ENCODE measurements at places on chromosomes 11 and 22.
A peak's percentile ranks its signal among the peaks of the same experiment; 100 is the strongest.

DNA sequence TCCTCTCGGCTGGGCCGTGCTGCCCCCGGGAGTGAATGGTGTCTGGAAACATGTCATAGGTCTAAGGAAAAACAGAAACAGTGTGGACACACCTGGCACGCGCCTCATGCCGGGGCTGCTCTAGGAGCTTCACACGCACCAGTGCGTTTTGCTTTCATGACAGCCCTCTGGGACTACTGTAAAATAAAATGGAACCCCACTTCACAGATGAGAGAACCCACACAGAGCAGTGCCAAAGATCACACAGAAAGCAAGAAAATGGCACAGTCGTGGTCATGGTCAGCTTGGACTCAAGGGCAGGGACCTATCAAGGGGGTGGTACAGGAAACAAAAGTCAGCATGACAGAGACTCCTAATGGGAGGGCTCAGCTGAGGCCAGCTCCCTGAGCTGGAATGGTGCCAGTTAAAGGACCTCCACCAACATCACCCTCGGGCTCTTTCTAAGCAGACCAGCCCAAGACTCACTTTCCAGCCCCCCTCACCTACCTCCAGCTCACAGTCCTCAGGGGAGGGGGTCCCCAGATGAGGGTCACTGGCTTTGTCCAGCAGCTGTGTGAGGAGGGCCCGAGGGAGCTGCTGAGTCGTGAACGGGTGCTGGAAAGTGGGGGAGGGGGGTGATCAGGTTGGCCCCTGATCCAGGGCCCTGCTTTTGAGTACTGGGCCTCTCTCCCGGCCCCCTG lies 3.3 kb downstream of the MAP4K2 start:
- H3K36me3 ChIP-seq, result peaks cover 16% of the 10 kb centered on the region
- no peaks in the 10 kb centered on the region for H3K27me3 ChIP-seq
- H3K4me1 ChIP-seq, result peaks cover 26% of the 10 kb centered on the region

DNA sequence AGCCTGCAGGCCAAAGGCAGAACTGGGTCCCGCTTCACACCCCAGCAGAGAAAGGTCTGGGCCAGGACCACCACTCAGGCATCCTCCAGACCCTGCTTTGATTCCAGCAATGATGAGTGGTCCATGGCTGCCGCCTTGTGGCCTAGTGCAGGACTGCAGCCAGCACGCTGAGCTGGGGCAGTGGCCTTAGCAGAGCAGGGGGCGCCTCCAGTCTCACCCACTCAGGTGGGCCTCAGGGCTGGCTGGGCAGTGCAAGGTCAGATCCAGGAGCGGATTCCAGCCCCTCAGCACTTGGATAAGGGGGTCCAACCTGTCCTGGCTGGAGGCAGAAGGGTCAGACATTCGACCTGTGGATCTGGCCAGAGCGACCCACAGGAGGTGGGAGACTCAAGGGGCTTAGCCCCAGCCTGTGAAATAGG lies 9.6 kb upstream of the PDE2A start:
- DNase-seq, result peak; percentile 78
- peaks cover 31% of the 10 kb centered on the region for H3K36me3 ChIP-seq
- H3K27me3 ChIP-seq, result no peaks in the 10 kb centered on the region
- H3K4me3 ChIP-seq, result no peak overlapping the region

DNA sequence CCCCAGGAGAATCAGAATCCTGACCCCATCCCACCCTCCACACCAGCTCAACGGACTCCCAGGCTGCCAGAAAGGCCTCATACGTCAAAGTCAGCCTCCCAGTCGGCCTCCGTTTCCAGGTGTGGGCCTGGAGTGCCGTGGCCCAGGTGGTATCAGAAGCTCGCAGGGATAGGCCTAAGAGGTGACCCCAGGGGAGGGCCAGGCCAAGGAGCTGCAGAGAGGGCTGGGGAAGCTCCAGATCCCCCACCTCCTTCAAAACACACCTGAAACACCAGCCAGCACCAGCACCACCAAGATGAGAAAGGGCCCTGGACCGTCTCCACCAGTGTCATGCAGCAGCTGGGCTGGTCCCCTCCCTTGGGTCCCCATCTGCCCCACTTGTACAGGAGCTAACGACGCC lies 20.3 kb downstream of the ASCL2 start:
- no peak overlapping the region for H3K4me3 ChIP-seq
- no peak for DNase-seq
- no peaks in the 10 kb centered on the region for H3K36me3 ChIP-seq
- no peak overlapping the region for H3K27ac ChIP-seq
- H3K4me1 ChIP-seq, result no peaks in the 10 kb centered on the region

DNA sequence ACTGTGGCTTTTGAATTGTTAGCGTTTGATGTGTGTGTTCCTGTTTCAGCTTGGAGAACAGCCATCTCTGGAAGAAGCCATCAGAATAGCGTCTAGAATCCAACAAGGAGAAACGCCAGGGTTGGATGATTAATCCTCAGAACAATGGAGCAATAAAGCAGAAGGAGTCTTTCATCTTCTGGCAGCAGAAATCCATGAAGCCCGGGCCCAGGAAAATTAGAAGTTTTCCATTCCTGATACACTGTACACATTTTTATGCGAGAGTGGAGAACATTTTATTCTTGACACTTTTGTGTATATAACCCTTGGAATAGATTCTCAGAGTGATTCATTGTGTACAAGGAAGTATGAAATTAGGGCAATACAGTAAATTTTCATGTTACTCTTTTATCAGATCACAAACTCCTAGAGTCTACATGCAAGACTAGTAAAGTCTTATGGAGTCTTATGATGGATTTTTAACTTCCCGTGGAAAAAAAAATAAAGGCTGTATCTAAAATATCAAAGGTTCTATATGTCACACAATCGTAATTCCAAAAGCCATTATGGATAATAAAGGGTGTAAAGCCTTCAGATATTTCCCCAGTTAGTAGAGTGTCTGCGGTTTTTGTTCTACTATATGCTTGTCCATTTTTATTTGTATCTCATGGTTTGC lies 45.9 kb upstream of the WEE1 start:
- peak overlapping the region; percentile 10 for H3K27ac ChIP-seq
- no peaks in the 10 kb centered on the region for H3K4me1 ChIP-seq
- no peaks in the 10 kb centered on the region for H3K27me3 ChIP-seq
- no peak for DNase-seq
- peaks cover 17% of the 10 kb centered on the region for H3K36me3 ChIP-seq

GRCh38 chr22:29375398-29376076 lies 12.8 kb downstream of the AP1B1 start:
- DNase-seq, result no peak
- peaks cover 4% of the 10 kb centered on the region for H3K36me3 ChIP-seq
- H3K27ac ChIP-seq, result no peak overlapping the region
- H3K4me3 ChIP-seq, result no peak overlapping the region
- no peaks in the 10 kb centered on the region for H3K4me1 ChIP-seq

DNA sequence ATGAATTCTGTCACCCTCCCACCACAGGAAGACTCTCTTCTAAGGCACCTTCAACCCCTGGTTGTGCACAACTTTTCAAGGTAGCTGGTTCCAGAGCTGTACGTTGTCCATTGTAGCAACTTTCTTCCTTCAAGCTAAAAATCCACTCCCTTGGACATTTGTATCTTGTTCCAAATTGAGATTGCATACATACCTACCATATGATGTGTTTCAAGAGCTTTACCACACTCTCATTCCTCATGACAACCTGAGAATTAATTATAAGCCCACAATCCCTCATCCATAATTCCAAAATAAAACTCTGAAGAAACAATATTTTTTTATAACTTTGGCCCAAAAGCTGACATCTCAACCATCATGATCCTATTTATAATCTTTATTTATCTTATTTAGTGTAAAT lies 3.0 kb downstream of the OR52W1 start:
- DNase-seq, result no peak
- H3K27me3 ChIP-seq, result no peaks in the 10 kb centered on the region
- peaks cover 15% of the 10 kb centered on the region for H3K36me3 ChIP-seq

- no peak for DNase-seq
- peaks cover 7% of the 10 kb centered on the region for H3K4me1 ChIP-seq
- no peaks in the 10 kb centered on the region for H3K36me3 ChIP-seq
- H3K27ac ChIP-seq, result no peak overlapping the region
These were observed 3.5 kb upstream of the IFITM2 start for GRCh38 chr11:304061-304506.

- H3K36me3 ChIP-seq, result no peaks in the 10 kb centered on the region
- H3K4me1 ChIP-seq, result no peaks in the 10 kb centered on the region
- H3K27me3 ChIP-seq, result no peaks in the 10 kb centered on the region
- H3K4me3 ChIP-seq, result no peak overlapping the region
- H3K27ac ChIP-seq, result no peak overlapping the region
These were observed 64.2 kb downstream of the CACNA1I start for GRCh38 chr22:39634530-39635405.

DNA sequence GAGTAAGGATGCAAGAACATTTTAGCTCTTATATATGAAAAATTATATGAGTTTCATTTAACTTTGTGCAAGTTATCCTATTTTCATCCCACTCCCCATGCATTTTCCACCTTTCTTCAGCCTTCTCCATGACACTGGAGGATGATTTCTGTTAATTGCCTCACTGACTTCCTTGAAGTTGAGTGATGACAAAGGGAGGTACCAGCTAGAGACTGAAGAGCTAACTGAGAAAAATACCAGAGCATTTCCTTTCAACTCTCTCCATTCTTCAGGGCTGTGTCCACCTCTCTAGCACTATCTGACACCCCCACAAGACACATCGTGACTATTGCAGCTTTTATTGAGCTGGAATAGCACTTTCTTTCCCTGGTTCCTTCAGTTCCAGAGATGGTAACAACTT lies 711.6 kb upstream of the LRRC4C start:
- DNase-seq, result no peak
- H3K36me3 ChIP-seq, result no peaks in the 10 kb centered on the region
- H3K27ac ChIP-seq, result no peak overlapping the region

- no peak for DNase-seq
- H3K4me1 ChIP-seq, result no peaks in the 10 kb centered on the region
- no peak overlapping the region for H3K27ac ChIP-seq
- no peaks in the 10 kb centered on the region for H3K36me3 ChIP-seq
- H3K27me3 ChIP-seq, result no peaks in the 10 kb centered on the region
- no peak overlapping the region for H3K4me3 ChIP-seq
These were observed 227.0 kb upstream of the POU2AF2 start for GRCh38 chr11:111018566-111018965.

- H3K4me3 ChIP-seq, result no peak overlapping the region
- no peak for DNase-seq
- peaks cover 11% of the 10 kb centered on the region for H3K4me1 ChIP-seq
- H3K27me3 ChIP-seq, result no peaks in the 10 kb centered on the region
- H3K27ac ChIP-seq, result no peak overlapping the region
These were observed 79.2 kb downstream of the STIM1 start for GRCh38 chr11:3934658-3935057.

DNA sequence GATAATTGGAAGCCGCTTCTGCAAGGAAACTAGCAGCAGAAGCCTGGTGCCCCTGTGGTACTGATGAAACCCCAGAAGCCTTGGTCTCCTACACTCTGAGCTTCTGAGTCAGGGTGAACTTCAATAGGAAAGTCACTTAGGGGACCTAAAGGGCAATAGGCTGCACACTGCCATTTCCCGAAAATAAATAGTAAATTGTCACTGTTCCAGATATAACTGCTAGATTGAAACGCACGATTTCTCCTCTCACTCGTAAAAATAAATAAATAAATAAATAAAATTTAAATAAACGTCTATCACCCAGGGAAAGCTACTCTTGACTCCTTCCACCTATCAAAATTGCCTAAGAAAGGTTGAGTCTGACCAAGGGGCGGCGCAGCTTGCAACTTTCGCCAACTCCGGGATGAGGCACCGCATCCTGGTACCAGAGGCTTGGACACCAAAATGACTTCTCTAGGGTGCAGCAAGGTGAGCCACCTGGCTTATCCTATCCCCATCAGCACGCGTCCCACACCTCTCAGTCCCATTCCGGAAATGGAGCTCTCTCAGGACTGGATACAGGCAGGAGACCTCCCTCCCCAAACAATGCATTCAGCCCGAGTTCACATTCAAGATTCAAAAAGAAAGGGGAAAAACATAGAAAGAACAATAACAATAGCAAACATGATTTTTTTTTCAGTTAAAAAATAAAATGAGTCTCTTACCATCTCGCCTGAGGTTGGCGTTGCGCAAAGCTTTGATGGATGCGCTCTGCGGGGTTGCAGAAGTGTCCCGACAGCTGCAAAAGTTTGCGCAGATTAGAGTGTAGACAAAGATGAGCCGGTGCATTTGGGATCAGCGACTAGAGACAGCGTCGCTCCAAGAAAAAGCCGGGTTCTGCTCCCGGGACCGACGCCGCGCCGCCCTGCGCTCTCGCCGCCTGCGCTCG lies 583 bp downstream of the PDGFD start:
- no peaks in the 10 kb centered on the region for H3K36me3 ChIP-seq
- H3K27me3 ChIP-seq, result no peaks in the 10 kb centered on the region

GRCh38 chr22:32016081-32016480 lies 27.0 kb upstream of the SLC5A1 start:
- no peak overlapping the region for H3K27ac ChIP-seq
- H3K4me3 ChIP-seq, result no peak overlapping the region
- DNase-seq, result no peak

GRCh38 chr22:19844377-19845053 lies 10.2 kb downstream of the GNB1L start:
- peaks cover 26% of the 10 kb centered on the region for H3K4me1 ChIP-seq
- H3K4me3 ChIP-seq, result no peak overlapping the region
- H3K27ac ChIP-seq, result no peak overlapping the region
- no peaks in the 10 kb centered on the region for H3K36me3 ChIP-seq

- H3K4me1 ChIP-seq, result no peaks in the 10 kb centered on the region
- no peaks in the 10 kb centered on the region for H3K36me3 ChIP-seq
- no peak overlapping the region for H3K4me3 ChIP-seq
- no peaks in the 10 kb centered on the region for H3K27me3 ChIP-seq
- no peak overlapping the region for H3K27ac ChIP-seq
These were observed 3.4 kb downstream of the SIK2 start for GRCh38 chr11:111605681-111606080.

DNA sequence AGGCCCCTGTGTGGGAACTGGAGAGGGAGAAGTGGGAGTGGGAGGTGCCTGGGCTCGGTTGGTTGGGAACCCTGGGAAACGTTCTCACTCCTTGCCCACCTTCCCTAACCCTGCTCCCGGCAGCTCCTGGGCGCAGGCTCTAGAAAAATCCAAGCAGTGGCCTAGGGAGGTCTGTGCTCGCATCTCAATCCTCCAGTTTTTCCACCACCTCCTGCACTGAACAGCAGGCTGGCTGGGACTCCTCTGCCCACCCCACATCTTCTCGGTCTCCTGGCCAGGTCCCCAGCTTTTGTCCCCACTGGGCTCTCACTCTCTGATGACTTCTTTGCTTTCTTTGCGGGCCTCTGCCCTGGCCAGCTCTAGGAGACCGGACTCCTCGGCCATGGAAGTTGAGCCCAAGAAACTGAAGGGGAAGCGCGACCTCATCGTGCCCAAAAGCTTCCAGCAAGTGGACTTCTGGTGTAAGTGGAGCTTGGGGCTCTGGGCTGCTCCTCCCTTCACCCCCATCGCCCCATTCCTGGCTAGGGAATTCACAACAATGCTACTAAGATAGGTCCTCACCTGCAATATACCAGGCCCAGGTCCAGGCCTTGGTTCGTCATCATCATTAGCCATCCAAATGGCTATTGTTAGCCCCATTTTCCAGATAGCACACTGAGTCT lies 35.6 kb downstream of the PRDM11 start:
- no peak for DNase-seq
- peaks cover 32% of the 10 kb centered on the region for H3K36me3 ChIP-seq
- H3K27ac ChIP-seq, result peak overlapping the region; percentile 93

DNA sequence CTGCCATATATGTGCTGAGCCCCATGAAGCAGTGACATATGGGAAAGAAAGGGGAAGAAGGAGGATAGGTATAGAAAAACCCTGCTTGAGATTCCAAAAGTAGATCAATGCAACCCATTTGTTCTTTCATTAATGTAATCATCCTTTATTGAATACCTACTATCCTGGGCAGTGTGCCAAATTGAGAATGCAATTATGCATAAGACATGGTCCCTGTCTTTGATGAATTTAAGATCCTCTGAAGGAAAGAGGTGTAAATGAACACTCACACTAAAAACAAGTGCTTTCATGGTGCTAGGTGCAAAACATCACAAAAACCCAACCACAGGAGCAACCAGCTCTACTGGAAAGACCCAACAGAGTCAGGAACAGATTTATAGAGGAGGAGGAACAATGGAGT lies 29.7 kb downstream of the FLI1 start:
- DNase-seq, result no peak
- no peaks in the 10 kb centered on the region for H3K27me3 ChIP-seq
- no peaks in the 10 kb centered on the region for H3K36me3 ChIP-seq
- H3K4me3 ChIP-seq, result no peak overlapping the region

All from right atrium auricular region (tissue), 2 donors.